ENCODE measurements at places on chromosomes 13 and 19.

DNA sequence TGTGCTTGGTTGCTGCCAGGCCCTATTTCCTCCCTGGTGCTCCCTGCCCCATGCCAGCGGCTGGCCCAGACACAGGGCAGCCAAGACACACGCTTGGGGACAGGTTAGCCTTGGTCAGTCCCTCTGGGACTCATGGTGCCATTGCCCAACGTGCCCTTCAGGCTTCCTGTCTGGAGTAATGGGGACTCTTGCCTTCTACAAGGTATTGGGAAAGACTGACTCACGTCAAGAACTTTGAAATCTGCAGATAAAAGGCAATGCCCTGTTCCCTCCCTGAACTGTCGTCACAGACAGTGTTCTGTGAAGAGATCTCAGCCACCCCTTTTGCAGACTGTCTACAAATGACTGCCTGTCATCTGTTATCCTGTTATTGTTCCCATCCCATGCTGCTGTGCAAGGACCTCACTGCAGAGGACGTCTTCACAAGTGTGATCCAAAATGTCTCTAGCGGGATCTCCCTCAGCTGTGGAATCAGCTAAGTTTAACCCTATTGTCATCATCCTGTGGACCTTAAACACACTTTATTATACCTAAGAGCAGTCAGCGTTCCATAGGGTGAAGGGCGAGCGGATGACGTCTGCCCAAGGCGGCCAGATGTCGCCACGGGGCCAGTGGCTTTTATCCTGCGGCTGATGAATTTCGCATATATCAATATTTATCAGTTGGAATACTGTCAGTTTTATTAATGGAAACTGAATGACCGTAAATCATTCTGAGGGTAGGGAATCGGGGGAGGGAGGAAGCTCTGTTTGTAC is 59.0 kb downstream of the GSX1 start:
- no peak for DNase-seq

DNA sequence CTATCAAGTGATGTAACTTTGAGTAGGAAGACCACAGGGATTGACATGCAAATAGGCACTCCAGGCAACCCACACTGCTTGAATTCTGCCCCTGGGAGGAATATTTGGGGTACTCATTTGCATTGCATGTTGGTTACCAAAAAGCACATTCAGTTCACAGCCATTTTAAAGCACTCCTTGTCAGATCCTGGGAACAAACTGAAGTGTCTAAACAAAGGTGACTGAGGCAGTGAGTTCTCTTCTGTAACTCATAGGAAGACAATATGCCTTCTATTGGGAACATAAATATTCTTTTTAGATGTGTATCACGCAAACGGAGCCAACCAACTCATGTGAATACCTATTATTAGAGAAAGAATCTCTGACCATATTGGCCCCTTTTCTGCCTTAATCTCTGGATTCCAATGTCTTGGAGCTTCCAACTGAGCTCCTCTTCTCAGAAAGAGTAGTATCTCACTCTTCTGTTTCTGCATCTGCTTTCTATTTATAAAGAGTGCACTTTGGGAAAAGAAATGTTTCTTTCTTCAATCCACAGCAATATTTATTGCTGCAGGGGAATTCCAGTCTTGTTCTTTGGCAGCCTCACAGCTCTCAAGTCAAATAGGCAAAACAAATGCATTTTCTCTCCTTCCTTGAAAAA is 125.7 kb upstream of the NBEA start:
- DNase-seq, result peak; percentile 40

DNA sequence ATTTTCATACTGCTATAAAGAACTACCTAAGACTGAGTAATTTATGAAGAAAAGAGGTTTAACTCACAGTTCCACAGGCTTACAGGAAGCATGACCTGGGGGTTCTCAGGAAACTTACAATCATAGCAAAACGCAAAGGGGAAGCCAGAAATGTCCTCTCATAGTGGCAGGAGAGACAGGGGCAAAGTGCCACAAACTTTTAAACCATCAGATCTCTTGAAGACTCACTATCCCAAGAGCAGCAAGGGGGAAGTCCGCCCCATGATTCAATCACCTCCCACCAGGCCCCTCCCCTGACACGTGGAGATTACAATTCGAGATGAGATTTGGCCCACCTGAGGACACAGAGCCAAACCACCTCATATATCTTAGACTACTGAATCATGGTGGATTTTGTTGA is 198.7 kb downstream of the KCTD12 start:
- DNase-seq, result no peak

GRCh38 chr19:3178377-3178972 is at the start of gene S1PR4:
Gene S1PR4 (plus strand): TSS chr19:3178769. CDS start chr19:3178793, 24 bp downstream.
- no peak for DNase-seq

DNA sequence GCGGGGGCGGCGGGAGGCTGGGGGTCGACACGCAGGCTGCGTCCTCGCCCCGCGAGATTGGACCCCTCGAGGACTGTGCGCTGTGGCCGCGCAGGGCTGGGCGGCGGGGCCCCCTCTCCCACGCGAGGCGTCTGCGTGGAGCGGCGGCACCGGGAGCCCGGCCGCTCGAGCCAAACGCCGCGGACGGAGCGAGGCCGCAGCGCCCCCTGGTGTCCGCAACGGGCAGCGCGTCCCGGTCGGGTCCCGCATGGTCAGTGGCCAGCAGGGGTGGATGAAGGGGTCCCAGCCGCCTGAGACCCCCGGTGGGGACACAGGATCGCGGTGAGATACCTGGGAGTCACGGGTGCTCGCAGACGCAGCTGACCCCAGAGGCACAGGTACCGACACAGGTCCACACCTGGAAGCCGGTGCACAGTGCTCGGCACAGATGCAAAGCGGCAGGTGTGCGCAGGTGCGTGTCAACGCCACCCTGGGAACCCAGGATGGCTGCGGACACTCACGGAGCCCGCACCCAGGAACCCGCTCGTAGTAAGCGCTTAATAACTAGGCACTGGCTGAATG is 2.1 kb upstream of the CIRBP start:
- peak; percentile 56 for DNase-seq

- no peak for DNase-seq
Observed at GRCh38 chr13:45847554-45848224, 3.9 kb downstream of the SIAH3 start.

- DNase-seq, result peak; percentile 53
Observed at GRCh38 chr19:45638930-45639729, at the start of gene EML2. Gene EML2 (minus strand): TSS chr19:45639397. CDS start chr19:45639376, 21 bp downstream.

- peak; percentile 88 for DNase-seq
Observed at GRCh38 chr19:4976401-4977298, 7.7 kb downstream of the KDM4B start.

- DNase-seq, result peak; percentile 82
Observed at GRCh38 chr19:35882114-35882832, 13.9 kb downstream of the APLP1 start.

GRCh38 chr19:13078897-13079541 is 23.6 kb downstream of the LYL1 start:
- DNase-seq, result no peak

GRCh38 chr19:53977991-53978731 is 13.3 kb upstream of the CACNG6 start:
- DNase-seq, result peak; percentile 87

DNA sequence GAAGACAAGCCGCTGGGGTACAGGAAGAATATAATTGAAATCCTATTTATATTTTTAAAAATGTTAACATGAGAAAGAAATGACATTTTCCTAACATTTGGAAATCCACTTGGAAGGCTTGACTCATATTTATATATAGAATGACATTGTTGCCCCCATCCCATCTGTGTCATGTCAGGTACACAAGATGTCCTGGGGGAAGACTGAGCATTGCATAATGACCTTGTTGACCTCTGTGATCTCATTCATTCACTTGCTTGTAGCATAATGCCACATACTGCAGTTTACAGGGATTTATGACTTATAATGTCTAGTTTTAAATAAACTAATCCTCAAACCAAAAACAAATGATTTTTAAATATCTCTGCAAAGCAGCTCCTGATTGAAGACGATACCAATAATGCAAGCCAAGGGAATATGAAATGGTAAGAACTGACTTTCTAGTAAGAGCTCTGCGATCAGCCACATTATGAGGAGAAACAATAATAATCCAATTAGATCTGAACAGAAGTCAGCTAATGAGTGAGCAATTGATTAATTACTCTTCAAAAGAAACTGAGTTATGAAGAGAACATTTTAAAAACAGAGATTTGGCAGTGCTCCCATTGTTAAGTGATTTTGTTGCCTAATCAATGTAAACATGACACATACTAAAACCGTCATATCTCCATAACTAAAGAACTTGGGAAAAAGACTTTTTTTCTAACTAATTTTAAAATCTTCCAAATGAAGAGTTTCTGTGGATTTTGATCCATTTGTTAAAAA is 21.2 kb upstream of the VWA8 start:
- no peak for DNase-seq
